ENCODE measurements at places on chromosomes 3 and 15.

- no peak for DNase-seq
Observed at GRCh38 chr15:79680720-79681119, 216.1 kb downstream of the MTHFS start.

DNA sequence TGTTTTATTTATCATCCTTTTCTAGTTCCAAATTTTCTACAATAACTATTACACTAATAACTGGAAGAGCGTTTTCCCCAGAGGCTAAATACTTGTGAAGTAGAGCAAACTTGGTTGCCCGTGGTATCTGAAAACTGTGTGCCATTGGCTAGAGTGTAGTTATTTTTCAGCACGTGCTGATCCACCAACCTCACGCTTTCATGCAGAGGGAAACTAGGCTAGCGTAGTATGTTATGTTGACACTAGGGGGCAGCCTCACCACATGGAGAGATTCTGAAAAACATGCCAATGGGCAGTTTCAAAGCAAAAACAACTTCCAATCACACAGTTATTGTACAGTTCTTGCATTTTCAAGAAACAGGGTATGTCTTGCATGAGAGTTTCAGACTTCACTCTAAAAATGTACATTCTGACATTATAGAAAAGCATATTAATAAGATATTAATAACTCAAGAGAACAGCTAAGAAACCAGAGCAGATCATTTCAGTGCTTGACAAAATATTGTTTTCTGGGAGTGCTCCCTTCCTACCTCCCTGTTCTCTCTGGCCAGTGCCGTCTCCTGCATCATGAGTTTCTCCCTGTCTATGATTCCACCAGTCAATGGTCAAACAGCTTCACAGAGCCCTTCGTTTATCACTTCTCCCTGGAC is 39.7 kb downstream of the SPATA12 start:
- no peak for DNase-seq

GRCh38 chr3:53354945-53355498 is 7.7 kb upstream of the DCP1A start:
- no peak for DNase-seq

DNA sequence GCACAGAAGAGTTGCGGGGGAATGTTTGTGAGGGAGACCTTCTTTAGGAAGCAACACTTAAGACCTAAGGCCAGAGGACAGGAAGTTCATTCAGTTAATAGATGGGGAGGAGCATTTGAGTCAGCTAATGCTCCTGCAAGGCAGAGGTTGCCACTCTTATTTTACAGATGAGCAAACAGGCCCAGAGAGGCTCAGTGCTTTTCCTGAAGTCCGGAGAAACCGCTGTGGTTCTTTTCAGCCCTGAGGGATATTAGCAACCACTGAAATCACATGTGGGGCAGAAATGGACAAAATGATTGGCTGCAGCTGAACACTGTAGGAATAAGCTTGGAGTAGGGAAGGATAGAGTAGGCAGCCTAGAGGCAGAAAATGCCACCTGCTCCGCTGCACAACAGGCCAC is 33.3 kb upstream of the RTP4 start:
- no peak for DNase-seq

DNA sequence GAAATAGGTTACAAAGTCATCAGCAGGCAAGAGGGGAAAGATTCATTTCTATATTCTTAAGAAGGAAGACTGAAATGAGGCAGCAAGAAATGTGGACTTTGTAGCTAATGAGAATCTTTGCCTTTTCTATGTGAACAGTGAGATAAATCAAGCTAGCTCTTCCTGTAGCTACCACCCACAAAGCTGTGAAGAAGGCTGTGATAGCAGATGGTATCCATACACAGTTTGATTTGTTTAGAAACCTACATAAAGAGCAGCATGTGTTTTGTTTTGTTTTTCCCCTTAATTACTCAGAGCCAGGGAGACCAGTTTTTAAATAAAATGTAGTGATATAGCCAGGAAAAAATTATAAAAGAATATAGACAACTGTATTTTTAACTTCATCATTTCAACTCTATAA is 45.5 kb downstream of the TEX9 start:
- DNase-seq, result no peak

GRCh38 chr15:69537901-69538300 is 85.3 kb downstream of the RPLP1 start:
- DNase-seq, result no peak

- no peak for DNase-seq
Observed at GRCh38 chr15:93213281-93213680, 124.3 kb upstream of the RGMA start.

DNA sequence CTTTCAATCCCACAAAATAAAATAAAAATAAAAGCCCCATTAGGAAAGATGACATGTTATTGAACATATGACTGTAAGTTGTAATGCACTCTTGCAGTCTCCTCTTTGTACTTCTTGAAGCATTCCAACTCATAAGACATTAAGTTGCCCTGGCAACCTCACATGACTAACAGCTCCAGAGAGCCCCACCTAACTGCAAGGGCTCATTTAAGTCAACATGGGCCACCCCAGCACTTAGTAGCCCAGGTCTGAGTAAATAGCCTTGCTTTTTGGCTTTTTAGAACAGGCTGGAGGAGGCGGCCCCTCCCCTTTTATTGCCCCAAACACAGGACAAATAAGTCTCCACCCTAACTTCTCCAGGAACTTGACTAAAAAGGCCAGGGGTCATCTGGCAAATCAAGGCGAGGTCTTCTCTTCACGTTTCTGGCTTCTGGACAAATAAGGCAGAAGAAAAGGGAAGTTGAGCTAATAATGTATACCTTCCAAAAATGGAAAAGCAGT is 135.1 kb downstream of the TMCO5A start:
- DNase-seq, result no peak

- DNase-seq, result no peak
Observed at GRCh38 chr3:47261301-47261700, 21.3 kb downstream of the KIF9 start.

DNA sequence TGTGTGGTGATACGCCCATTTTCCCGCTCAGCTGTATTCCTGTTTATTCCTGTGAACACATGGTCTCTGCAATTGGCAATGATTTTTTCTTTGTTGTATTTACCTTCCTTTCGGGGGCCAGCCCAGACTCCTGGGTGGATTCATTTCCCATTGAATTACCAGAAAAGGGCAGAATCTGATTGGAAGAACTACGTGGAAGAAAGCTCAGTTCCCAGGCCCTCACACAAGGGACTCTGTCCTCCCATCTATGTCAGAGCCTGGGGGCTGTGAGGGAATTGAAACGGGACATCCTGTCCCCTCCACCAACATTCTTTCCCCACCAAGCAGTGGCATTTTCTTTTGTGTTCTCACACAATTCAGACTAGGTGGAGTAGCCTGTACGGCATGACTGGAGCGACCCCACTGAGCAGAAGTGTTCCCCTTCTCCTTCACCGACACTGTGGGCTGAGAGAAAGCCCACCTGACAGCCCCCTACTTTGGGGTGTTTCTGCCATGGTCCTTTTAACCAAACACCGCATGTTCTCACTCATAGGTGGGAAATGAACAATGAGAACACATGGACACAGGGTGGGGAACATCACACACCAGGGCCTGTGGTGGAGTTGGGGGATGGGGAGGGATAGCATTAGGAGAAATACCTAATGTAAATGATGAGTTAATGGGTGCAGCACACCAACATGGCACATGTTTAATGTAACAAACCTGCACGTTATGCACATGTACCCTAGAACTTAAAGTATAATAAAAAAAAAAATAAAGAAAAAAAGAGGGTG is 32.1 kb upstream of the RFTN1 start:
- no peak for DNase-seq

GRCh38 chr3:175620532-175620931 is 761.4 kb downstream of the NAALADL2 start:
- DNase-seq, result no peak

DNA sequence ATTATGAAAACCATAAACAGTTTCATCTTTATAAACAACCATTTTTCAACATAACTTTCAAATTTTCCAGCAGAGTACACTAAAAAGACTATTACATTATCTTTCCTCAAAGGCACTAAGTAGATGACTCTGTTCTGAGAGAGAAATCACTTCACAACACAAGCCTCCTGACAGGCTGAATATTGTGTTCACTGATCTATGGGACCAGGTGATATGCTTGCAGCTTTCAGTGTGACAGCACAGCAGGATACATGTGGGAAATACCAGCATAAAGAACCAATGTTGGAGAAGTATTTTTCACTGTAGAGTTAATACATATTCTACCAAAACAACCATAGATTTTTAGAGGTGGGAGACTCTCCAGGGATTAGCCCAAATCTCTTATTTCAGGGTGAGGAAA is 350.6 kb downstream of the PLCL2 start:
- no peak for DNase-seq

- DNase-seq, result no peak
Observed at GRCh38 chr3:54257125-54257720, 134.9 kb downstream of the CACNA2D3 start.

GRCh38 chr3:188839187-188839695 is 332.5 kb upstream of the TPRG1 start:
- DNase-seq, result no peak

GRCh38 chr3:31004025-31004678 is 109.7 kb upstream of the GADL1 start:
- DNase-seq, result no peak

GRCh38 chr3:47427866-47428265 is 47.0 kb downstream of the PTPN23 start:
- no peak for DNase-seq

GRCh38 chr15:83305704-83306291 is 21.3 kb upstream of the BNC1 start:
- DNase-seq, result no peak

DNA sequence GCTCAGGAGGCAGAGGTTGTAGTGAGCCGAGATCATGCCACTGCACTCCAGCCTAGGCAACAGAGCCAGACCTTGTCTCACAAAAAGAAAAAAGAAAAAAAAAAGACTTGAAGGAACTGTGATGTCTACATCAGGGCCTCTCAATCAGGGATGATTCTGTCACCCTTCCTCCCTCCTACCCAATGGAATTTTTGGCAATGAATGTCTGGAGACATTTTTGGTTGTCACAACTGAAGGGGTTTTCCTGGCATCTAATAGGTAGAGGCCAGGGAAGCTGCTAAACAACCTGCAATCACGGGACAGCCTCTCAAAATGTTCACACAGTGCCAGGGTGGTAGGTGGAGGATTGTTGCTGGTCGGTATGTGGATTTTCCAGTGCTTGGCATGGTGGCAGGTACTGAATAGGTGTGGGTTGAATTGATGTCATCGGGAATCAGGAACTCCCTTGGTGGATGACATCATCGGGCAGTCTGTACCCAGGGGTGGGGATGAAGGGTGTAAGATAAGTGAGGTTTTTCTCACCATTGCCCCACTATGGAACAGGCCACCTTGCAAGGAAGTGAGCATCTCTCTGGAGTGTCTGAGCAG is 71.3 kb downstream of the MESD start:
- no peak for DNase-seq

GRCh38 chr3:128429275-128429674 is 37.4 kb downstream of the DNAJB8 start:
- DNase-seq, result no peak

GRCh38 chr3:59940718-59941117 is 890.9 kb upstream of the CFAP20DC start:
- no peak for DNase-seq
